ENCODE measurements at places on chromosomes 6 and 20.

- no peak for DNase-seq
Observed at GRCh38 chr6:5532941-5533340, 271.6 kb downstream of the FARS2 start.

GRCh38 chr20:52637201-52637600 is 335.0 kb upstream of the TSHZ2 start:
- DNase-seq: no peak

DNA sequence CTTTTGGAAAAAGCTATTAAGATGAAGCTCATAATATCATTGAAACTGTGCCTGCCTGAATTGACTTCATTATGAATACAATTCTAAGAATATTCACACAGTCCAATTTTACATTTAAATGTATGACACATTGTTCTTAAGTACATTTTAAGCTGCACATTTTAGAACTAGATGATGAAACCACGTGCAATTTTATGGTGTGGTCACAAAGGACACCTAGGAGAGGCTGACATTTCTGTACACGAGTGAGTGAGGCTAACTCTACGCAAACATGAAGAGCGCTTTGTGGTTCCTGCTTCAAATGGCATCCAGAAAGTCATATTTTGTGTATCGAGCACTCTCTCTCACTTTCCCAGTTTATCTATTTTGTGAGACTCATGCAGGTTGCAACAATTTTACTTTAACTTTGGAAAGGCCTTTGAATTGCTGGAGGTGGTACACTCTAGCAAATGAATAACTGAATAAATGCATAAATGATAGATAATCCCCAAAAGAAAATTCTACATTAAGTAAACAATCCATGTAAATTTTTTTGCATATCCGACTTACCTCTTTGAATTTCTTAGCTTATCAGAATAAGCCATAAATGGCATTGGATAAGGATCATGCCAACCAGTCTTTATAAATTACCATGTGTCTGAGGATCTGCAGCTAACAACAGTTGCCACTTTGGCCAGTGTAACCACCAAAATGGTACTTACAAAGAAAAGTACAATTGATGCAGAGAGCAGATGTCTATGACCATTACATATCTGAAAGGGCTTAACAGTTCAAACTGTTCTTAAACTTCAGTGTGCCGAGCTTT is 97.3 kb downstream of the NRSN1 start:
- DNase-seq: no peak

DNA sequence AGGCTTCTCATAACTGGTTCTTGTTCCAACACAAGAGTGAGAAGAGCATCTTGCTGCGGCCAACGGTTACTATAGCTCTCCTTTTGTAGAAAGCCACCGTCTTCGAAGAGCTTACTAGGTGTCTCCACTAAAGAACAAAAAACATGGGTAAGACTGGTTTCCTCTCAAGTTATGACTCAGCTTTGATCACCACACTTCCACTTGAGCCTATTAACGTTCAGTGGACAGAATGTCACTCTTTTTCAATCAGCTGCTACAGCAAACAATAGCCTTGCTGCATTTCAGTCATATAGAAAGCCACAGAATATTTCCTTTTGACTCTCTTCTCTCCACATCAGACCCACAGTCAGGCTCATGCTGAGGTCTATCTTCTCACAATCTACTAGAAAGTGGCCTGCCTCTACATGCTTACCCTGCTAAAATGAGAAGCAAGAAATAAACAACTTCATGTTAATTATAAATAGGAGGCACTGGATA is 243.5 kb upstream of the PREP start:
- no peak for DNase-seq

DNA sequence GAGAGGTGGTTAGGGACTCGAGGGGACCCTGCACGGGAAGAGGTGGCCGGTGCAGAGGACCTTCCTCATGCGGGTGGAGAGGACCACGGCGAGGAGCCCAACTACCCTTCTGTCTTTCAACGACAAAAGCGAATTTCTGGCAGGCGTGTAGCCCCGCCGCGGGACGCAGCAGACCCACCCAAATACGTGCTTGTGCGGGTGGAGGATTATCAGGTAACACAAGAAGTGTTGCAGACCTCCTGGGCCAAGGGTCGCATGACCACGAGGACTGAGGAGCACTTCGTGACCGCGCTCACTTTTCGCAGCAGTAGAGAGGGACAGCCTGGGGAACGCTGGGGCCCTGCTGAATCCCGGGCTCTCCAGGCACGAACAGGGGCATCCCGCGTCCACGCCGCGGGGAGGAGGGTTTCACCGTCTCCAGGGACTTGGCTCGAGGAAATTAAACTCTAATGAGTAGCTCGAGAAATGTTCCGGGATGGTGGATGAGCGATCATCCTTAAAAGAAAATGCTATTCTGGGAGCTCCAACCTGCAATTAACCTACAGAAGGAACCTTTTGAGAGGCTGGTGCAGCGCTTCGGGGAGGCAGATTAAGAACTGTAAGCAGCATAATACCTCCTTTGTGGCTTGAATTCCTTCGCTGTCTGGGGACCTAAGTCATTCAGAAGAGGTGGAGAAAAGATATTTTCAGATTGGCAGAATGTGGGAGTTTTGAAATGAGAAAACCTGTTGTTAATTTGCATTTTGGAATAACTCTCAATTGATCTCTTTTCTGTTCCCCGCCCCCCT is 804 bp downstream of the C6orf141 start:
- DNase-seq: no peak

DNA sequence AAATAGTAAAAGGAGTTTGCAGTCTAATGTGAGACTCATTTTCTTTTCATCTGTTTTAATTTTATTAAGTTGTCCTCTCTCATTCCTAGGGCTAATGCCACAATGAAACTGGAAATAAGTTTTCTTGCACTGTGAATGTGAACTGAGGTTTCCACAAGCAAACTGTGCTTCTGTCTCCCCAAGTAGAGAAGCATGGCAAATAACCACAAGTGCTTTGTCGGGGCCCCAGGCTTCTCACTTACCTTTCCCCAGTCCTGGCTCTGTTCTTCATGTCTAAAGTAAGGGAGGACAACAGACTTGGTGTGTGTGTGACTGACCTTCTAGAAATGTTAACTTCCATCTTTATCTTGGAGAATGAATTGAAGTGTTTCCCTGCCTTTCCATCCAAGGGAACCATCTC is 80.8 kb downstream of the CBFA2T2 start:
- no peak for DNase-seq

DNA sequence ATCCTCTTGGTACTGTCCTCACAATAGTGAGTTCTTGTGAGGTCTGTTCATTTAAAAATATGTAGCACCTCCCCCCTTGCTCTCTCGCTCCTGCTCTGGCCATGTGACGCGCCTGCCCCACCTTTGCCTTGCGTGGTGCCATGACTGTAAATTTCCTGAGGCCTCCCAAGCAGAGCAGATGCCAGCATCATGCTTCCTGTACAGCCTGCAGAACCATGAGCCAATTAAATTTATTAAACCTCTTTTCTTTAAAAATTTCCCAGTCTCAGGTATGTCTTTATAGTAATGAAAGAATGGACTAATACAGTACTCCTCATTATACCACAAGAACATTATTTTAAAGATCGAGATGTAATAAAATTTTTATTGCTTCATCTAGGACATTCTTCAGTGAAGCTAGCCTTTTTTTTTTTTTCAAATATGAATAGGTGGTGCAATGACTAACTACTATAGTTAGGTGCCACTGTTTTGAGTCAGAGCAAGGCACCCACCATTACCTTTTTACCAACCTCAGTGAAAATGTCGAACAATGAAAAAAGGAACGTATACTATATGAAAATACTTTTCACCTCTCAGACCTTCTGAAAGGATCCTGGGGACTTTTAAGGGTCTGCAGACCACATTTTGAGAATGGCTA is 191.1 kb upstream of the SGK1 start:
- no peak for DNase-seq
